ENCODE measurements at places on chromosomes 5 and 9.

GRCh38 chr9:16060436-16061129 lies 507.7 kb downstream of the CCDC171 start:
- no peak for DNase-seq

DNA sequence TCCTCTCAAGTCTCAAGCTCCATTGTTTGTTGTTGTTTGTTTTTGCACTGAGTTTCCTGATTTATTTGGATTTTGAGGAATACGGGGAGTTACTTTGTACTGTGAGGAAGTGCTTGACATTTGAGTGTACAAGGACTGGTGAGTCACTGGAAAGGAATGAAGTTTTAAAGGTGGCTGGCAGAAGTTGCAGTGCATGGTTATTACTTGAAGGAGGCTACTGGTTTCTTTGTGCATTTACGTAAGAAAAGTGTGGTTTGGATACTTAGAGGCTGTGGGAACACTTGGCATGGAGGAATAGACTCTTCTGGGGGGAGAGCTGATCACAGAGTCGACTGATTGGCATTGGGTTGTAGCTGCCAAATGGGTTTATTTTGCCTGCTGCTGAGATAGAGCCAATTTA lies 919.0 kb downstream of the TAF11L14 start:
- DNase-seq, result no peak

DNA sequence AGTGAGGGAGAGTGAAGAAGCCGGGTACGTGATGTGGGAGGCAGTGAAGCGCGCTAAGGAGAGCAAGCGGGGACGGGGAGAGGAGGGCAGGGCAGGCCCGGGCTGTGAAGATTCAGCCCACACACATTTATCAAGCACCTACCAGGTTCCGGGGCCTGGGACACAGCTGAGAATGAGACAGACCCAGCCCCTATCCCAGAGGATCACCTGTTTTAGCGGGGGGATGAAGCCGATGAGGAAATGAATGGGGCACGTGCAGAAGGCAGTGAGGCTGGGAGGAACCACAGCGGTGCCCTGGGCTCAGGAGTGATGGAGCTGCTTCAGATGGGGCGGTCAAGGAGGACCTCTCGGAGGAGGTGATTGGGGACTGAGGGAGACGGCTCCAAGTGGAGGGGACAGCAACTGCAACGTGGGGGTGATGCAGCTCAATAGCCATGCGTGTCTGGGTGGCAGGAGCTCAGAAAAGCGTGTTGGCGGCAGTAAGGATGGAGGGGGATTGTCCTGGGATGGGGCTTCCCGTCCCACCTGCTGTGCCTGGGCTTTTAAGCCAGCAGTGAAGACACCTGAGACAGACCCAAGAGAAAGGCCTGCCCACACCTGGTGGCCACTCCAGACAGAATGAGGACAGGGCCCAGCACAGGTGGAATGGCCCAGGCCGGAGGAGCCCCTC lies 77.5 kb upstream of the UNC5A start:
- no peak for DNase-seq

- no peak for DNase-seq
Measured at GRCh38 chr5:109650493-109650892, 39.2 kb upstream of the MAN2A1 start.

DNA sequence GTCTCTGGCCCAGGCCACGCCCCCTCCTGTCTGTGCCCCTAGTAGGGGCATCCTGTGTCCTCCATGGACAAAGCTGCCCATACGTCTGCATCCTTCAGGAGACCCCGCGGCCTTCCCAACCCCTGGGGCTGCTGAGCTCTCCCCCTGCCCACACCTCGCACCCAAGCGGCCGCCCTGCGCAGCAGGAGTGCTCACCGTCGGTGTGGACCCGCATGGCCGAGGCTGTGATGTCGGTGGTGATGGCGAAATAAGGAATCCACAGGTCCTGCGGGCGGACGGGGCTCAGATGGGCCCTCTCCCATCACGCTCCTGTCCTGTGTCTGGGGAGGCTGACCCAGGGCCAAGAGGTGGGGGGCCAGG lies 4.8 kb upstream of the NSMF start:
- no peak for DNase-seq

DNA sequence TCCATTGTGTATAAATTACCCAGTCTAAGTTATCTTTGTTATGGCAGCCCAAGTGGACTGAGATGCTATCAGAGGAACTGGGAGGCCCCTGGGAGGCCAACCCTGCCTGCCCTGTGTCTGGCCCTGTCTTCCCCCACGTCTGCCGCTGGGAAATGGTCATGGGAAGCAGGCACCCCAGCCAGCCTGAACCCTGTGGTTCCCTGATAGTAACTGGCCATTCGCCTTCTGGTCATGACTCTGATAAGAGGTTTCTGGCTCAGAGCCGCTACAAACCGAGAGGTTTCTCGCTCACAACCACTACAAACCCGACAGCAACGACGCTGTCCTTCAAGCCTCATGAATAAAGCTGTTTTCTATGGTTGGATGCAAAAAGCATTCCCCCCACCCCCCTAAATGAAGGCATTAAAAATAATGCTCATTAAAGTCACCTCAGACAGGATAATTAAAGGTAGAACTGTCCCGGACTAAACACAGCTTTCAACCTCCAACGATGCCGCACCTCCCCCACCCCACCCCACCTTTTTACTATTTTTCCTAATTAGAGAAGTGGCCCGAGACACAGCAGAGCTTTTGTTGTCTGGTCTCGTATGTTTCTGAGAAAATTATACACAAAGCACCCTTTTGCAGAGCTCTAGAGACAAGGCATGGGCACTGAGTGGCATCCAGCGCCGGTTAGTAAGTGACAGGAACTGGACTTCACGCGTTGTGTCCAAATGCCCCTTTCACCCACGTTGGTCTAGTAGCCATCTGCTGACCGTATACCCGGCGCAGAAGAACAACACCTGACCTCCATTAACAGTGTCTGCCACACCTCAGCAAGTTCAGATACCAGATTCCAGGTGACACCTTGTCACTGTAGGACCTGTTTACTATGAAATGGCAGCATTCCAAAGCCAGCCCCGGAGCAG lies 140.8 kb downstream of the COL23A1 start:
- no peak for DNase-seq

DNA sequence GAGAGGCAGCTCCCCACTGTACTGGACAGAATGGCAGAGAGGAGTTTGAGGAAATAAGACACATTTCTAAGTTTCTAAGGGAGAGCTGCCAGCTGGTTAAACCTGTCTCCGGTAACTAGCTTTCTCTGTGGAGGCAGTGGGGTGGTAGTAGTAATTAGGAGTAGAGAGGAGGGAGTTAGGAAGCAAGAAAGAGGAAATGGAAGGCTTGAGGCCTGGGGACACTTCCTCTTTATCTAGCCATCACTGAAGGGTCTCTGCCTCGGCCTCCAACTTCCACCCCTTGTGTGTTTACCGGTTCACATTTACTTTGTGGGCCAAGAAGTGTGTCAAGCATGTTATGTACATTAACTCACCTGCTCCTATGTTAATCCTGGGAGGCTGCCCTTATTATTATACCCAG lies 462.2 kb upstream of the DMAC1 start:
- no peak for DNase-seq

DNA sequence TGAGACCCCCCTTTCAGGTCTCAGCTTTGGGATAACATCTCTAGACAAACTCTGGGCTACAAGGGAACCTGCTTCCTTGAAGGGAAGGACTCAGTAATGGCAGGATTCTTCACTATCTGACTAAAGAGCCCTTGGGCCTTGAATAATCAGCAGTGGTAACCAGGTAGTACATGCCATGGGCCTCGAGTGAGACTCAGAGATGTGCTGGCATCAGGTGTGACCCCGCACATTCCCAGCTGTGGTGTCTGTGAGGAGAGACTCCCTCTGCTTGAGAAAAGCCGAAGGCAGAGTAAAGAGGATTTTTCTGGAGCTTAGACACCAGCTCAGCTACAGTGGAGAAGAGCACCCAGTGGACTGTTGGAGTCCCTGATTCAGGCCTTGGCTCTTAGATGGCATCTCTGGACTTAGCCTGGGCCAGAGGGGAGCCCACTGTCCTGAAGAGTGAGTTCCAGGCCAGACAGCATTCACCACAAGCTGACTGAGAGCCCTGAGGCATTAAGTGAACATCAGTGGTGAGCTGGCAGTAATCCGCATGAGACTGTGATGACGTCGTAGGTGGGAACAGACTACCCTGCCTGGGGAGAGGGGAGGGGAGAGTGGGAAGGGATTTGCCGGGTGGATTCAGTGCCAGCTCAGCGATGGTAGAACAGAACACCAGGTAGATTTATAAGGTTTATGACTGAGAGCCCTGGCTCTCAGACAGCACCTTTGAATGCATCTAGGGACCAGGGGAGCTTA lies 5.3 kb upstream of the ZNF782 start:
- DNase-seq, result no peak

DNA sequence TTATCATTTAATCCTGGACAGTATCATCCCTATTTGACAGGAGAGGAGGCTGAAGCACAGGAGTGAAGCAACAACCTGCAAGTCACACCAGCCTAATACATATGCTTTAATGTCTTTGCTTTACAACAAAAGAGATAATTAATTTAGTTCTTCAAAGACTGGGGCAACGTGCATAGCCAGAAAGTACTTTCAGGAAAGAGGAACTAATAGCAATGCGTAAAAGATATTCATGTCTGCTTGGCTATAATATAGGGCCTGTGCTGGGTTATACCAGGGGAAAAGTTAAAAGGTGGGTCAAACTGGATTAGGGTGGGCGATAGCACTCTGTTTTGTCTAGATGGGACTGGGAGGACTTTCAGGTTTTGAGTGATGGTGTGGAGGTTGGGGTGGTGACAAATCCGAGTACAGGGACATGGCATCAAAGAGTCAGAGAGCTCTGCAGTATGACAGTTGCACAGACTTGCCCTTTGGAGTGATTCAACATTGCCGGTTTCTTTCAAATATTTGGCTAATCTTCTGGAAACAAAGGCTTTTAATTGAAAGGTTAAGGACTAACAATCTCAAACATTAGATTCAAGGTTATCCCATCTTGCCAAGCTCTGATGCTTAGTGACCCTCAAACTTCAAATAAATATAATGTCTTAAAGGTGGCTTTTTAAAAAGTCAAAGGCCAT lies 11.9 kb downstream of the DAB2 start:
- no peak for DNase-seq

DNA sequence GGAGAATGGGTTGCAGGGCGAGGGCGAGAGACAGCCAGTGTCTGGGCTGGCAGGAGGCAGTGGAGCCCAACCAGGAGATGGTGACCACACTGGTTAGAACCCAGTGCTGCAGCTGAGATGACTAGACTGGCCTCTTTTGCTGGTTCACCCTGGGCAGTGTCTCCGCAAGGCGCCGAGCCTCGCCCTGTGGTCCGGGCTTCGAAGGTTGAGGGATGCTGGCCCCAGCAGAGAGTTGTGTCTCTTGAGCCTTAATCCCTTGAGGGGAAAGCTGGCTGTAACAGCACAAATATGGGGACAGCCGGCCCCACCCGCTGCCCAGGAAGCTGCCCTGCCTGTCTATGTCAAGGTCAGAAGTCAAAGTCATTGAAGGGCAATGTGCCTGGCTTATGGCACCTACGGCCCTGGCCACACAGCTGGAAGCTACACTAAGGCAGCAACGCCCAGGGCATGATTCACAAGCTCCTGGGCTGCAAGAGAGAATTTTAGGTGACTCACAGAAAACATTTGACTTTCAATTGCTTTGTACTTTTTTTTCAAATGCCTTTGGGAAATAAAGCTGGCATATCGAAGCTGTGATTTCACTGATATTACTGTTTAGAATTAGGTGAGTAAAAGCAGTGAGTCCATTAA lies 33.3 kb downstream of the NKX2-5 start:
- DNase-seq, result no peak

DNA sequence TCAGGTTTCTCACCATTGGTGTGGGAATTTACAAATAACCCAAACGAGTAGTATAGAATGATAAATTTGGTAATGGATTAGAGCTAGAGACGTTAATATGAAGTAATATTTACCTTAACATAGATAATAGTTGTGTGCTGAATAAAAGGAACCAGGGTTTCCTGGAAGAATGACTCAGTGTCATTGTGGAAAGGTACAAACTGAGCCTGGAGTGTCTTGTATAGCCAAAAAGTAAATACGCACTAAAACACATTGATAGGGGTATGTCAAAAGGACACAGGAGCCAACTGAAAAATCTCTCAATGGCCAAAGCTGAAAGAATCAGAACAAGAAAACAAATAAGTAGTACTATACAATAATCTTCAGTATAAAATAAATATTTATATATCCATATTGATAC lies 363.5 kb downstream of the SLCO4C1 start:
- DNase-seq, result no peak

GRCh38 chr5:72383726-72384125 lies 63.6 kb downstream of the PTCD2 start:
- no peak for DNase-seq

- DNase-seq, result no peak
Measured at GRCh38 chr5:155455791-155456514, 442.4 kb downstream of the KIF4B start.

GRCh38 chr5:107306594-107306993 lies 364.1 kb downstream of the EFNA5 start:
- no peak for DNase-seq

GRCh38 chr5:180632768-180633167 lies 16.6 kb downstream of the FLT4 start:
- DNase-seq, result no peak

- no peak for DNase-seq
Measured at GRCh38 chr5:158456756-158457155, 597.8 kb upstream of the CLINT1 start.

DNA sequence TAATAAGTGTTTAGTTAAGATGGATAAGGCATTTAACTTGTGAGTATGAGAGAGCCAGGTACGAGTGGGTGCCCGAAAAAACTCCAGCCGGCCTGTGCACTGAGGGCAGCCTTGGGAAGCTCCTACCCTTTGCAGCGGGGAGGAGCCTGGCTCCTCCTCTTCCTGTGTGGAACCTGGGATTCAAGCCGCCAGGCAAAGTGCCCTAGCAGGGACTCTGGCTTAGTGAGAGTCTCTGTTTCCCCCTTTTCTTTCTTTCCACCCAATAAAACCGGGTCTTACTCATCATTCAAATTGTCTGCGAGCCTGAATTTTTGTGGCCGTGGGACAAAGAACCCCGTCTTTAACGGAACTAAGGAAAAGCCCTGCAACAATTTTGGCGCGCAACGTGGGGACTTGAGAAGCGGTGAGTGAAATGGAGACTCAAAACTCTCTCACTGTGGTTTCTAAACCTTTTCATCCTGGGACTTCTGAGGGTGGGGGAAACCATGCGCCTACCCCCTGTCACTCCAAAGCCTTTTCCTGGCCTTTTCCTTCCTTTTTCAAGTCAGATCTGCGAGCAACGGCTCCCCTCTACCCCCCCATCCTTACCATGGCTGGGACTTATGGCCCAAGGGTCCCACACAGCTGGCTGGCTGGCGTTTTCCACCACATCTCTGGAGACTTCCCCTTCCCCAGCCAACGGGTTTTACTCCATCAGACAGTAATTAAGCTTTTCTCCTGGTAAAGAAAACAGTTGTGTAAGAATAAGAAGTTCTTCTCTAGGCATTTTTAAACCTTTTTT lies 535.7 kb upstream of the ACO1 start:
- DNase-seq, result no peak

Measured in activated gamma-delta T cell treated with Interleukin-2 at 50 U/mL for 16 hours (primary cell).